ENCODE measurements at places on chromosomes 1 and 21.

DNA sequence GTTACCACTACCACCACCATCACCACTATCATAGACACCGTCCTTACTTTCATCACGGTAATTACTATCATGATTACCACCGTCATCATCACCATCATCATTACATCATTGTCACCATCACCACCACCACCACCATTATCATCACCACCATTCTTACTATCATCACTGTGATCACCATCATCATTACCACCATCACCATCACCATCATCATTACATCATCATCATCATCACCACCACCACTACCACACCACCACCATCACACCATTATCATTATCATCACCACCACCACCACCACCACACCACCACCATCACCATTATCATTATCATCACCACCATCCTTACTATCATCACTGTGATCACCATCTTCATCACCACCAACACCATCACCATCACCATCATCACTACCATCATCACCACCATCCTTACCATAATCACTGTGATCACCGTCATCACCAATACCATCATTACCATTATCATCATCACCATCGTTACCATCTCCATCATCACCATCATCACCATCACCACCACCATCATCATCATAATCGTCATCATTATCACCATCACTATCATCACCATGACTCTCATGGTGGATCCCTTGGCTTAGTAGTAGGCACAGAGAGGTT lies 244.4 kb upstream of the C1orf174 start:
- no peak for DNase-seq

GRCh38 chr21:42593007-42593814 lies 60.2 kb upstream of the PDE9A start:
- no peak for DNase-seq

DNA sequence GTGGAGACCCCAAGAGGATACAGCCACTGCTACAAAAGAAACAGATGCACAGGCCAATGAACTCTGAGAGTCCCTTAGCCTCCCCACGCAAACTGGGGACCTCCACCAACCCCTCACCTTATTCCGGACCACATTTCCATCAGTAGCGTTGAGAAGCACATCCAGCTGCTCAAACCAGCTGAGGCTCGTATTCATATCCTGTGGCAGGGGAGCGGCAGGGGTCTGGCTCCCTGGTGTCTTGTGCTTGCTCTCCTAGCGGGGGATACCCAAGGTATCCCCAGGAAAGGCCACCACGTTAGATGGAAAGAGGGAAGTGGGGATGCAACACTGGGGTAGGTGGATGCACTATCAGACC lies 481 bp downstream of the CCDC163 start:
- DNase-seq: no peak

- DNase-seq: no peak
Measured at GRCh38 chr1:162983671-162984425, 85.3 kb upstream of the RGS4 start.

DNA sequence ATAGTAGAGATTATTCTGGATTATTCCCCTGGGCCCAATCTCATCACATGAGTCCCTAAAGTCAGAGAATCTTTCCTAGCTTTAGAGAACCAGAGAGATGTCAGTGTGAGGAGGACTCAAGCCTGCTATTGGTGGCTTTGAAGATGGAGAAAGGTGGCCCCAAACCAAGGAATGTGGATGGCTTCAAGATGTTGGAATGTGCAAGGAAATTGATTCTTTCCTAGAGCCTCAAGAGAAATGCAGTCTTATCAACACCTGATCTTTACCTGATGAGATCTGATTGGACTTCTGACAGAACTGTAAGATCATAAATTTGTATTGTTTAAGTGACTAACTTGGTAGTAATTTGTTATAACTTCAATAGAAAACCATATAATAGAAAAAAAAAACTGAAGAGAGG lies 51.0 kb downstream of the NME7 start:
- no peak for DNase-seq

DNA sequence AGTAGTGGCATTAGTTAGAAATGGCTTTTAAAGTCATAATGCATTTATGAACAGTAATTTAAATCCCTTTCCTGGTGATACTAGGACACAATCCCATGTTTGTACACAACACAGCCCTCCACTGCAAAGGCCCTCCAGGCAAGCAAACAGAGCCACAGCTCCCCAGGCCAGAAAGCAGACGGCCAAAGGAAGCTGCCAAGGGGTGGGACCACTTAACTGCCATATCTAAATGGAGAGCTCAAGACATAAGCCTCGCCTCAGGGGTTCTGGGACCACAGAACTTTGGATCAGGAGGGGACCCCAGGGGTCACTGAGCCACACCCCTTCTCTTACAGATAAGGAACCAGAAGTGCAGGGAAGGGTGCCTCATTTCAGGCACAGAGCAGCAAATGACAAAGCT lies 189.7 kb downstream of the KCNH1 start:
- no peak for DNase-seq

DNA sequence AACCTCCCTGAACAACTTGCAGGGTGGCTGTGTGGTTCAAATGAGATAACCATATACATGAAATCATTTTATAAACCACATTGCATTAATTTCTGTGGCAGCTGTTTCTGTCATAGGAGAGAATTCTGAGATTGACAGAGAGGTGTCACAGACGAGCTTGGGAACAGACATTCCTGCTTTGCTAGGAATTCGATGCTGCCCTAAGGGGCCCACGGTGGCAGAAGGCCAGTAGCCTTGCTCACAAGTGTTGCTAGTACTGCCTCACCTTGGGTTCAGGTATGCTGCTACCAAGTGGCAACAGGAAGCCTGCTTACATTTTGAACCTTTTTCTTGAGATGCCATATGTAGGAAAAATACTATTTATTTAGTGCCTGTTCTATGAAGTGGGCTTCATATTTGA lies 13.4 kb downstream of the KCNA10 start:
- DNase-seq: no peak

- DNase-seq: no peak
Measured at GRCh38 chr1:177289532-177289931, 118.8 kb downstream of the BRINP2 start.

- DNase-seq: no peak
Measured at GRCh38 chr1:9280015-9280860, 12.5 kb upstream of the SPSB1 start.

GRCh38 chr1:111615870-111616715 lies 3.5 kb upstream of the RAP1A start:
- DNase-seq: no peak

DNA sequence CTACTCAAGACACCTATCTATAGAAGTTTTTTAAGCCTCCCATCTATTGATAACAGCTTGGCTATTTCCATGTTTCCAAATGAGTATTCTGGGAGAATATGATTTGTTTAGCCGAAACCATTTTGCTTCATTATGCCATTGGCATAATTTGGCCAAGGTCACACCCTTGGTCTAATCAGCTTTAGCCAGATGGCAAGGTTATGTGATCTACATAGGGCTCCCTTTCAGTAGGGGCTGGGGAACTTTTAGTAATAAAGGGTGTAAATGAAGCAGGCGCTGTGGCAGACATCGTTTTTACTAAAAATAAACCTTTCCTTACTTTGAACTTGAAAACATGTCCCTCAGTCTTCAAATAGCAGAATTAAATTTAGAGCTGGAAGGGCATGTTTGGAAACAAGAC lies 3.0 kb upstream of the PDC start:
- no peak for DNase-seq
